Transverse colon (tissue), 4 donors: ENCODE measurements at places on chromosomes 11 and 22.
A peak's percentile ranks its signal among the peaks of the same experiment; 100 is the strongest.

GRCh38 chr22:49748514-49748913, 79.2 kb downstream of the BRD1 start:
- no peaks in the 10 kb centered on the region for H3K4me1 ChIP-seq
- no peak overlapping the region for H3K4me3 ChIP-seq
- H3K36me3 ChIP-seq = no peaks in the 10 kb centered on the region
- H3K27me3 ChIP-seq = peaks cover 18% of the 10 kb centered on the region
- H3K27ac ChIP-seq = no peak overlapping the region
- DNase-seq = no peak

- no peak overlapping the region for H3K4me3 ChIP-seq
- peaks cover 9% of the 10 kb centered on the region for H3K4me1 ChIP-seq
- DNase-seq = no peak
- peaks cover 96% of the 10 kb centered on the region for H3K27me3 ChIP-seq
- H3K36me3 ChIP-seq = no peaks in the 10 kb centered on the region
Measured at GRCh38 chr11:128690665-128691101, 3.2 kb upstream of the FLI1 start.

GRCh38 chr11:108870373-108871020, 205.6 kb downstream of the DDX10 start:
- no peaks in the 10 kb centered on the region for H3K36me3 ChIP-seq
- no peaks in the 10 kb centered on the region for H3K27me3 ChIP-seq
- no peaks in the 10 kb centered on the region for H3K4me1 ChIP-seq
- no peak for DNase-seq

DNA sequence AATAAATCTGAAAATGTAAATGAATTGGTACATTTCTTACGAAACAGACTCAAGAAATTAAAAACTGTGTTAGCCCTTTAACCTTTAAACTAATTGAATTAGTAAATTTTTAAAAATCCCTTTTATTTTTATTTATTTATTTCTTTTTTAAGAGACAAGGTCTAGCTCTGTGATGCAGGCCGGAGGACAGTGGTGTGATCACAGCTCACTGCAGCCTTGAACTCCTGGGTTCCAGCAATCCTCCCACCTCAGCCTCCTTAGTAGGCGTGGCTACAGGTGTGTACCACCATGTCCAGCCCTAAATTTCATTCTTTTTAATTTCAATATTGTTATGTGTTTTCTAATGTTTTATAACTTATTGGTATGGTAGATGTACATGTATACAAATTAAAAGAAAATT, 72.6 kb downstream of the MYEOV start:
- DNase-seq = no peak
- no peaks in the 10 kb centered on the region for H3K27me3 ChIP-seq
- no peak overlapping the region for H3K27ac ChIP-seq
- no peak overlapping the region for H3K4me3 ChIP-seq

- no peaks in the 10 kb centered on the region for H3K4me1 ChIP-seq
- H3K4me3 ChIP-seq = no peak overlapping the region
- peak overlapping the region; percentile 56 for H3K27ac ChIP-seq
- no peaks in the 10 kb centered on the region for H3K36me3 ChIP-seq
- no peaks in the 10 kb centered on the region for H3K27me3 ChIP-seq
- no peak for DNase-seq
Measured at GRCh38 chr11:120431633-120432032, 79.9 kb upstream of the GRIK4 start.

GRCh38 chr22:24325105-24325757, 54.6 kb downstream of the SPECC1L start:
- H3K36me3 ChIP-seq = peaks cover 33% of the 10 kb centered on the region
- H3K4me1 ChIP-seq = no peaks in the 10 kb centered on the region
- no peaks in the 10 kb centered on the region for H3K27me3 ChIP-seq

- H3K27ac ChIP-seq = no peak overlapping the region
- DNase-seq = no peak
- no peak overlapping the region for H3K4me3 ChIP-seq
- no peaks in the 10 kb centered on the region for H3K4me1 ChIP-seq
Measured at GRCh38 chr11:134768463-134768862, 356.4 kb upstream of the B3GAT1 start.
